ENCODE measurements at places on chromosomes 1 and 21. TPM values are rescaled to one million over a fixed set of nuclear protein-coding genes. Genes with fewer than 3 reads are reported as not detected.

BRINP2 gene
- 1.2 TPM for total RNA-seq

PLA2G2F gene
- total RNA-seq, result not detected

GRCh38 chr1:207825409-207825695, 73.5 kb downstream of the CD46 start:
- peaks cover 16% of the 10 kb centered on the region for H3K36me3 ChIP-seq
- no peak for ATAC-seq
- H3K4me1 ChIP-seq, result peaks cover 23% of the 10 kb centered on the region
- H3K4me3 ChIP-seq, result peak overlapping the region; percentile 80
- H3K27ac ChIP-seq, result peak overlapping the region; percentile 99

DNA sequence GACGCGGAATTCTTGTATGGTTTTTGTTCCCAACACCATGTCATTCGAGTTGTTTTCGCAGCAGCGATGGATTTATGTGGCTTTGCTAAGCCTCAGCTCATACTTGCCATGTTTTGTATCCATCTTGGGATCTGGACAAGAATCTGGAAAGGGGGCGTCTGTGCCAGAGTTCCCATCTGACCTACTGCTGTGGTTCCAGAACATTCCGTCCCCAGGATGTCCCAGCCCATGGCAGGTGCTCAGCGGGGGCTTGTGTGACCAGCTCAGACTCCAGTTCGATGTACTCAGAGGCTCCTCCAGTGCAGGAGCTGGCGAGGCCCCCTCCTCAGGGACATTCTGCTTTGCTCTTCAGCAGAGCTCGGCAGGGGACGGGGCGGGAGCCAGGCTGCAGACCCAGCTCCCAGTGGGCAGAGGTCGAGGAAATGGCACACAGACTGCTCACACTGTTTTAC, 24.0 kb upstream of the ADARB1 start:
- H3K36me3 ChIP-seq, result no peaks in the 10 kb centered on the region
- no peak overlapping the region for H3K4me3 ChIP-seq
- H3K27me3 ChIP-seq, result no peaks in the 10 kb centered on the region
- peak overlapping the region; percentile 88 for H3K27ac ChIP-seq
- peak; percentile 88 for ATAC-seq

TMEM54 gene
- 71.5 TPM for total RNA-seq

MR1 gene
- 15.3 TPM for total RNA-seq

RAP1GAP gene
- 0.12 TPM for total RNA-seq

DNA sequence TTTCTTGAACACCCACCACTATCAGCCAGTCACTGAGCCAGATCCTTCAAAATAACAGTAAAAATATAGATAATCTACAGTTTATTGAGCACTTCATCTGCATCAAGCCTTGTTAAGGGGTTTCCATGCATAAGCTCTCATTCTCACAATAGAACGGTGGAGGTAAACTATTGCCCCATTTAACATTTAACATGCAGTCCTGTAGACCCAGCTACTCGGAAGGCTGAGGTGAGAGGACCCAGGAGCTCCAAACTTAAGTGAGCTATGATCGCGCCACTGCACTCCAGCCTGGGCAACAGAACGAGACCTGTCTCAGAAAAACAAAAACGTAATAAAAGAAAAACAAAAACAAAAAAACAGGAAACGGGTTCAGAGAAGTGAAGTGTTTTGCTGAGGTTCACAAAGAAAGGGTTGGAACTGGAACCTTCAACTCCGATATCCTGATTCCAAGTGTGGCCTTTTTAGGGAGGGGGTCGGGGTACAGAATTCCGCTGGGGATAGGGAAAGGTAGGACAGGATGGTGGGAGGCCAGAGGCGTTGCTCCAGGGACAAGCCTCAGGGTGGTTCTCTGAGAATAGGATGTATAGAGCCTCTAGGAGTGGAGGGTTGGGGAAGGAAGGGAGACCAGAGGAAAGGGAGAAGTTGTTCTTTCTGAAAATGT, 11.6 kb upstream of the SESN2 start:
- H3K4me3 ChIP-seq, result peak overlapping the region; percentile 58
- no peak for ATAC-seq
- H3K27ac ChIP-seq, result peak overlapping the region; percentile 74
- no peaks in the 10 kb centered on the region for H3K27me3 ChIP-seq
- peaks cover 4% of the 10 kb centered on the region for H3K4me1 ChIP-seq
- H3K36me3 ChIP-seq, result no peaks in the 10 kb centered on the region
